Endothelial cell of umbilical vein (primary cell): ENCODE measurements at places on chromosomes 16 and 17.

- no peak for DNase-seq
Observed at GRCh38 chr17:19470530-19471261, 59.7 kb downstream of the RNF112 start.

- no peak for DNase-seq
Observed at GRCh38 chr16:53415504-53415903, 18.8 kb upstream of the RBL2 start.

DNA sequence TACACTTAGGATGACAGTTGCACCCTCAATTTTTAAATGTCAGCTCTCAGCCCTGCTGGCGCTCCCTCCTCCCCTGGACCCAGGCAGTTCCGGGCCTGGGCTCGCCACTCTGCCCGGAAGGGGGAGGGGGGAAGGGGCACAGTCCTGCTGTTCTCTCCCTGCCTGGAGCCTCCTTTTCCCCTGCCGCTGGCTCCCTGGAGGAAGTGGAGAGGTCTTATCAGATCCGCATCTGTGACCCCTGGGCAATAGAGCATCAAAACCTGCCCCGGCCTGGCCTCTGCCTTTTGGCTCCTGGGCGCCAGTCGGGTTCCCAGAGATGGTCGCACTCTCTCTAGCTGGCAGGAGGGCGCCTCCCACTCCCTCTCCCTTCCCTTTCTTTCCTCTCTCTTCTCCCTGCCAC, 149.3 kb downstream of the IRF8 start:
- no peak for DNase-seq

DNA sequence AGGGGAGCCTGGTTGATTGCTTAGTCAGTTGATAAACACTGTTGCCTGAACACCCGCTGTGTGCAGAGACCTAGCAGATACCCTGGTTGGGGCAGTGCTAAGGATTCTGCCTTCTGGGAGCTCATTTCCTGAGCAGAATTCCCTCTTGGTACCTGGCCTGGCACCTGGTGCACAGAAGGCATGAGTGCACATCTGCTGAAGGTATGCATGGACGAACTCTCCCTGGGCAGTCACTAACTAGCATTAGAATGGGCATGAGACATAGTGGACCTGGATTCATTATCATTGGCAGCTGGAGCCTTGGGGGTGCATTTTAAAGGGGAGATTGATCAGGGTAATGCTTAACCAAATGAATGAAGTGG, 13.1 kb downstream of the ADCY7 start:
- no peak for DNase-seq

DNA sequence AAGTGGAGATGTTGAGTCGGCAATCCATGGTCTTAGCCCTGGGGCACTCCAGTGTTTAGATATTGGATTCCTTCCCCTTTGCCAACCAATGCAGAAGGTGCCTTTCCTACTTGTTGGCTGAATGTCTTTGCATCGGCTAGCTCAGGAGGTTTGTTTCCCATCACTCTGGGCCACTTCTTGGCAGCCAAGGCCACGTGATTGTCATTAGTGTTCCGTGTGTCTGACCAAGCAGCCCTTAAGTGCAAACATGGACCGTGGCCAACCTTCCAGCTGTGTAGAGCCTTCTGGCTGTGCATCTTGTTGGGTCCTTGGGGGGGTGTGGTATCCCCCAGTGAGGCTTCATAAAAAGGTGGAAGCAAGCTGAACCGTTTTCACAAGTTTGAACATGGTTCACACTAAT, 66.0 kb downstream of the GNAO1 start:
- DNase-seq: no peak
